ENCODE measurements at places on chromosomes 7 and 10.

- no peak overlapping the region for H3K27ac ChIP-seq
- H3K4me3 ChIP-seq = no peak overlapping the region
- DNase-seq = no peak
- H3K4me1 ChIP-seq = no peaks in the 10 kb centered on the region
- H3K27me3 ChIP-seq = peaks cover 13% of the 10 kb centered on the region
- no peaks in the 10 kb centered on the region for H3K36me3 ChIP-seq
Observed at GRCh38 chr7:124784879-124785818, 19.6 kb upstream of the GPR37 start.

GRCh38 chr10:98404571-98405359 lies 10.2 kb downstream of the PYROXD2 start:
- peak; percentile 67 for DNase-seq
- H3K4me1 ChIP-seq = peaks cover 16% of the 10 kb centered on the region
- H3K27me3 ChIP-seq = no peaks in the 10 kb centered on the region

GRCh38 chr10:49457686-49458085 lies 61.8 kb upstream of the DRGX start:
- no peak overlapping the region for H3K4me3 ChIP-seq
- H3K36me3 ChIP-seq = peaks cover 45% of the 10 kb centered on the region
- H3K27me3 ChIP-seq = no peaks in the 10 kb centered on the region
- no peak overlapping the region for H3K27ac ChIP-seq
- peaks cover 6% of the 10 kb centered on the region for H3K4me1 ChIP-seq

GRCh38 chr10:68342909-68343516 lies 10.3 kb upstream of the PBLD start:
- H3K27ac ChIP-seq = no peak overlapping the region
- H3K4me1 ChIP-seq = peaks cover 28% of the 10 kb centered on the region
- DNase-seq = no peak
- H3K27me3 ChIP-seq = no peaks in the 10 kb centered on the region
- H3K36me3 ChIP-seq = peaks cover 56% of the 10 kb centered on the region

DNA sequence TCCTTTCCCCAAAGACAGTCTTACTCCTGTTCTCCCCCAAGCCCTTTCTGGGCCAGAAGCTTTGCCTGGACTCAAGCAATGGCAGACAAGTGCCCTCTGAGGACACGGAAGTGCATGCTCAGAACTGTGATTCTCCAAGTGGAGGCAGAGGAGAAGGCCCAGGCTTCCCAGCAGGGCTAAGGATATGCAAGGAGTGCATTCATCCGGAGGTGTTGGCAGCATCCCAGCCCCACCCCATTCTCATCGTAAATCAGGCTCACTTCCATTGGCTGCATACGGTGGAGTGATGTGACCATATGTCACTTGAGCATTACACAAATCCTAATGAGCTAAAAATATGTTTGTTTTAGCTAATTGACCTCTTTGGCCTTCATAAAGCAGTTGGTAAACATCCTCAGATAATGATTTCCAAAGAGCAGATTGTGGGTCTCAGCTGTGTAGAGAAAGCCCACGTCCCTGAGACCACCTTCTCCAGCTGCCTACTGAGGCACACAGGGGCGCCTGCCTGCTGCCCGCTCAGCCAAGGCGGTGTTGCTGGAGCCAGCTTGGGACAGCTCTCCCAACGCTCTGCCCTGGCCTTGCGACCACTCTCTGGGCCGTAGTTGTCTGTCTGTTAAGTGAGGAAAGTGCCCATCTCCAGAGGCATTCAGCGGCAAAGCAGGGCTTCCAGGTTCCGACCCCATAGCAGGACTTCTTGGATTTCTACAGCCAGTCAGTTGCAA lies 1.4 kb upstream of the RBP3 start:
- H3K27ac ChIP-seq = no peak overlapping the region
- no peaks in the 10 kb centered on the region for H3K36me3 ChIP-seq
- H3K4me3 ChIP-seq = no peak overlapping the region
- H3K4me1 ChIP-seq = no peaks in the 10 kb centered on the region
- no peak for DNase-seq

- DNase-seq = no peak
- no peak overlapping the region for H3K27ac ChIP-seq
- H3K4me3 ChIP-seq = no peak overlapping the region
- peaks cover 53% of the 10 kb centered on the region for H3K27me3 ChIP-seq
- H3K4me1 ChIP-seq = peaks cover 20% of the 10 kb centered on the region
- H3K36me3 ChIP-seq = no peaks in the 10 kb centered on the region
Observed at GRCh38 chr7:74290553-74290950, 1.3 kb downstream of the CLIP2 start.

DNA sequence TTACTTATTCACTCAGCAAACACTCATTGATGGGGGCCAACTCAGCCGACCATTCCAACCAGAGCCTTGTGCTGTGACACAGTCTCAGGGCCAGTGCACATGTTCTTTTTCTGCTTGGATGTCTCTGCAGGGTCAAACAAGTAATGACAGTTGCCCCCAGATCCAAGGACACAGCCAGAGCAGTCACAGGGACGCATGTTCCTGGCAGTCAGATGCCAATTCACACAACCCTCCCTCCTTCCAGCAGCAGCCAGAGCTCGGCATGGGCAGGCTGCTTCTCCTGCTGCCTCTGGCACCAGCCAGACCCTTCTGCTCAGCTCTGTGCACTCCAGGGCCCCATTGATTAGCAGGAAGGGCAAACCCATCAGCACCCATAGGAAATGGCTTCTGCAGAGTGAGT lies 20.3 kb downstream of the DRGX start:
- DNase-seq = no peak
- H3K4me3 ChIP-seq = no peak overlapping the region
- H3K4me1 ChIP-seq = no peaks in the 10 kb centered on the region
- H3K27ac ChIP-seq = no peak overlapping the region

GRCh38 chr7:68613897-68614296 lies 984.4 kb upstream of the AUTS2 start:
- no peaks in the 10 kb centered on the region for H3K36me3 ChIP-seq
- no peaks in the 10 kb centered on the region for H3K27me3 ChIP-seq
- H3K27ac ChIP-seq = no peak overlapping the region
- no peak overlapping the region for H3K4me3 ChIP-seq

GRCh38 chr10:71225291-71226058 lies 13.1 kb downstream of the UNC5B start:
- no peak for DNase-seq
- H3K4me1 ChIP-seq = no peaks in the 10 kb centered on the region
- no peak overlapping the region for H3K4me3 ChIP-seq
- H3K36me3 ChIP-seq = no peaks in the 10 kb centered on the region
- H3K27ac ChIP-seq = no peak overlapping the region

DNA sequence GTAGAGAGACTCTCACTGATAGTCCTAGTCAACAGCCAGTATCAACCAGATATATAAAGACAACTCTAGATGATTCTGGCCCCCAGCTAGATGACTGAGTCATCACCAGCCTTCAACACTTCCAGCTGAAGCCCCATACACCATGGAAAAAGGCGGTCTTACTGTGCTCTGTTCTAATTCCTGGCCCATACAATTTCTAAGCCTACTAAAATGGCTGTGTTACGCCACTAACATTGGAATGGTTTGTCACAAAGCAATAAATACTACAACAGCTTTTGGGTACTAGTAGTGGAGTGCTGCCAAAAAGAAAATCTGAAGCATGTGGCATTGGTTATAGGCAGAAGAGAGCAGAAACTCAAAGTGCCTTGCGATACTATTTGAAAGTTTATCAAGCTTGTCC lies 13.0 kb upstream of the TES start:
- H3K4me3 ChIP-seq = no peak overlapping the region
- DNase-seq = no peak
- H3K4me1 ChIP-seq = no peaks in the 10 kb centered on the region
- no peak overlapping the region for H3K27ac ChIP-seq
- H3K36me3 ChIP-seq = no peaks in the 10 kb centered on the region

- peaks cover 36% of the 10 kb centered on the region for H3K36me3 ChIP-seq
- H3K27ac ChIP-seq = no peak overlapping the region
- H3K4me1 ChIP-seq = peaks cover 27% of the 10 kb centered on the region
- H3K27me3 ChIP-seq = no peaks in the 10 kb centered on the region
- no peak for DNase-seq
- H3K4me3 ChIP-seq = no peak overlapping the region
Observed at GRCh38 chr7:92799446-92800211, 36.7 kb downstream of the CDK6 start.

DNA sequence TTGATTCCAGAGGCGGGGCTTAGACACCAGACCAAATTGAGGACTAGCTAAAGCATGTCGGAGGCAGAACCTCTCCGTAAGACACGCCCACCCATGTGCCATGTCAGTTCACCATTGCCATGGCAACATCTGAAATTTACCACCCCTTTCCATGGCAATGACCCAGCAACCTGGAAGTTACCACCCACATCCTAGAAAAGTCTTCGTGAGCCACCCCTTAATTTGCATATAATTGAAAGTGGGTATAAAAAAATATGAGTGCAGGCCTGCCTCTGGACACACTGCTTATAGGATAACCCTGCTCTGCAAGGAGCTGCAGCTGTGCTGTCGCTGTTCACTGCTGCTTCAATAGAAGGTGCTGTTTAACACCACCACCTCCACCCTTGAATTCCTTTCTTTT lies 28.0 kb downstream of the TMEM270 start:
- DNase-seq = no peak
- H3K27me3 ChIP-seq = peaks cover 16% of the 10 kb centered on the region
- H3K36me3 ChIP-seq = no peaks in the 10 kb centered on the region
- peaks cover 10% of the 10 kb centered on the region for H3K4me1 ChIP-seq
- H3K4me3 ChIP-seq = no peak overlapping the region

GRCh38 chr7:148694631-148695030 lies 4.1 kb upstream of the CUL1 start:
- no peak overlapping the region for H3K27ac ChIP-seq
- DNase-seq = no peak
- H3K4me3 ChIP-seq = no peak overlapping the region
- peaks cover 11% of the 10 kb centered on the region for H3K27me3 ChIP-seq
- H3K4me1 ChIP-seq = peaks cover 19% of the 10 kb centered on the region

All from activated CD8-positive, alpha-beta memory T cell treated with anti-CD3 and anti-CD28 coated beads, Interleukin-2, amount 10 ng/mL, durations not matched to agents 7 days and 5 days (primary cell).